ENCODE measurements at places on chromosomes 5 and 9.

- DNase-seq: no peak
Measured at GRCh38 chr9:107620236-107620635, 130.7 kb upstream of the KLF4 start.

DNA sequence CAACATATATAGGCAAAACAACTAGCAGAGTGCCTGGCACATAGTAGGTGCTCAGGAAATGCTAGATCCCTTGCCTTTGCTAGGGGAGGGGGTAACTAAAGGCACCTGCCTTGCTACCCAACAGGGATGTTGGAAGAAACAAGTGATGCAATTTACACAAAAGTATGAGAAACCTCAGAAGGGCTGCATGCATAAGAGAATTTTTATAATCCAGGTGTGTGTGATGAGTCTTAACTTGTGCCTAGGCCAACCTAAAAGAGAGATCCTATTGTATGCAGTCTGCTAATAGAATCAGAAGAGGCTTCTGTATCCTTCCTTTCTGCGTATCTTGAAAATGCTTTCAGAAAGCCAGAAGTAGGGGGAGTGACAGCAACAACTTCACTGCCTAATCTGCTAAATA lies 135.9 kb downstream of the SLIT3 start:
- DNase-seq: no peak

DNA sequence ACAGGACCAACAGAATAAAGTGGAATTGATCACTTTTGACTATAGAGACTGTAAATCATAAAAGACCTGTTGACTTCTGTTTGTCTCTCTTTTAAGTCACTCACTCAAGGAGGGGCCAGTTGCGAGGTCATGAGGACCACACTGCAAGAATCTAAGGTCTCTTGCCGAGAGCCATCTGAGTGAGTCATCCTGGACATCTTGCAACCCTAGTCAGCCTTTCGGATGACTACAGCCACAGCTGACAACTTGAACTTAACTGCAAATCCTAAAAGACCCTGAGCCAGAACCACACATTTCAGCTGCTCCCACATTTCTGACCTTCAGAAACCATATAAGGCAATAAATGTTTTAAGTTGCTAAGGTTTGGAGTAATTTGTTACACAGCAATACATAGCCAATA lies 129.7 kb upstream of the RAD23B start:
- no peak for DNase-seq

GRCh38 chr5:77337686-77338085 lies 127.2 kb downstream of the PDE8B start:
- no peak for DNase-seq

DNA sequence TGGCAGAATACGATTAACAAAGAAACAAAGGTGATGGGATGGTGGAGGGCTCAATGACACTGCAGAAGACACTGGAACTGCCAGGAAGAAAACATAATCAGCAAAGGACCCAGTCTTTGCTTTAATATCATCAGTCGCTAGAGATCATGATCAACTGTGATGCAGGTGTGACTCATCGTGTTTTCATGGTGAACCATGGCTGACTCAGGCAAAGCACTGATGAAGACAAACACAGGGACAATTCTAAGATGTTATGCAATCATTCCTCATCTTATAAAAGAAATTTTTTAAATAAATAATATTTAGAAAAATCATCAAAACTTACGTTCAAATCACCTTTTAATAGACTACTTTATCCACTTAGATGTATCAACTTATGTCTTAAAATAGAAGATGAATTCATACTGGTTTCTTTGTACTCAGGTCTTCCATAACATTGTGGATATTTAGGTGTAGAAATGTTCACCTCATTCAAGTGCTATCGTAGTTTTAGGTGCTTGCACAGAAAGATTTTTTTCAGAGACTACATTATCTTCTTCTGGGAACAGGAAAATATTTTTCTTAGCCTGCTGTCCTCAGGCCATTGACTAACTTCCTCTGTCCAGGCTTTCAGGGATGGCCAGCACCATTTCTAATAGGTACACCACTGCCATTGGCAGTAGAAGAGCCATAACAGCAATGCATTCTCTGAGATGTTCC lies 673.4 kb upstream of the MEF2C start:
- no peak for DNase-seq

GRCh38 chr5:173642895-173643481 lies 26.5 kb upstream of the BOD1 start:
- no peak for DNase-seq

- DNase-seq: no peak
Measured at GRCh38 chr9:17863924-17864323, 285.1 kb downstream of the SH3GL2 start.

- no peak for DNase-seq
Measured at GRCh38 chr9:127588740-127589506, 23.2 kb upstream of the STXBP1 start.

DNA sequence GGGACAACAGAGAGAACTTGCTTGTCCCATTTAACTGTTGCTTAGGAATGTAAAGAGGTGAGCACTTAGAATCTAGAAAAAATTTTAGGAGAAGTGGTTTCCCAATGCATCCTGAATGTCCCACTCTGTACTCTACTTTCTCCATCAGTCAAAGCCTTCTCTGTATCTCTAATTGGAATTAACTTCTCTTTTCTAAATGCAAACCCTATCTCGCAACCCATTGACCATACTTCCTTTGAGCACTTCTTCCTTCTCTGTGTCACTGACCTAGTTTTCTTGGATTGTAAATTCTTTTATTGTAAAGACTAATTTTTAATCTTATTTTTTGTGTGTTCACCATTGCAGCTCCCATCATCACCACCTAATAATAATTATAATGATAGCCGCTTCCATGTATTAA lies 33.3 kb downstream of the ADRB2 start:
- no peak for DNase-seq

GRCh38 chr5:126965061-126965475 lies 65.3 kb downstream of the MARCHF3 start:
- DNase-seq: no peak

GRCh38 chr9:105046907-105047741 lies 119.2 kb upstream of the ABCA1 start:
- no peak for DNase-seq

DNA sequence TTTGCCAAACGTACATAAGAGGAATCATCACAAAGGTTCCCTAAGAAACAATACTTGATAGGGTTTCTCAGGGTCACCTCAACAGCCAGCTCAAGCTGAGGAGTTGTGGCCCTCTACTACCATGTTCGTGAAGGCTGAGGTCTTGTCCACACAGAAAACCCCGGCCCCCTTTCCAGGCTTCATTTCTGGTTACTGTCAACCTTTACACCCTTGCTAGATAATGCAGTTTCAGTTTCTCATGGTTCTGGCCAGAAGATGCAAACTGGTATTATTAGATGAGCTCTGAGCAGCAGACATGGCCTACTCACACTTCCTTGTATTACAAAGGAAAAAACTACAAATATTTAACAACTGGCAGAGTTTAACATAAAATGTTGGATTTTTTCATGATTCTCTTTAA lies 22.8 kb upstream of the KCNN2 start:
- no peak for DNase-seq

DNA sequence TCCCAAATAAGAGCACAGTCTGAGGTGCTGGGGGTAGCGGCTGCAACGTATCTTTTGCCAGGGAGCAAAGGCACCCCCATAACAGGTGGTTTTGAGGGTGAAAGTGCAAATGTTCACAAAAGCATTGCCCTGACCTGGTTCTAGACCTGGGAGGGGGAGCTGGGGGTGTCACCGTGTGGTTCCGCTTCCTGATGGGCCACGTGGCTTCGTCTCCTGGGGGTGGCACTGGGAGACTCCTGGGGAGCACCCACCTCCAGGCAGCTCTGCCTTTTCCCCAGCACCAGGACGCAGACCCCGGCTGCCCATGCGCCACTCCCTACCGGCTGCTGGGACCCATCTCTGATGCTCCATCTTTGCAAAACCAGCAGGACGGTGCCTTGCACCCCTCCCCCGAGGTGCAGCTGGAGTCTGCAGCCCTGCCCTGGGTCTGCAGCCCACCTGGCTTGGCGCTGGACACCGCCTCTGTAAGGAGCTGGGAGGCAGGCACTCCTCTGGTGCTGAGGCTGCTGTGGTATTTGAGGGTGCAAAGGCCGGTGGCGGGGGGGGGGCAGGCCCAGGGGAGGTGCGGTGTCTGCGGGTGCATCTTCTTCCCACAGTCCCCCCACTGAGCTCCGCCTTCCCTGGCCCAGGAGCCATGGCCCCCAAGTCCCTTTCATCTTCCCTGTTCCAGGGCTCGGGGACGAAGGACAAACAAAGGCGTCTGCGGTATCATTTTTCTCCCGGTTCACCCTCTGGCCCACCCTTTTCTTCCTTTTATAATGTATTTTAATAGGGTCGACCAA lies 29.8 kb upstream of the RXRA start:
- no peak for DNase-seq

DNA sequence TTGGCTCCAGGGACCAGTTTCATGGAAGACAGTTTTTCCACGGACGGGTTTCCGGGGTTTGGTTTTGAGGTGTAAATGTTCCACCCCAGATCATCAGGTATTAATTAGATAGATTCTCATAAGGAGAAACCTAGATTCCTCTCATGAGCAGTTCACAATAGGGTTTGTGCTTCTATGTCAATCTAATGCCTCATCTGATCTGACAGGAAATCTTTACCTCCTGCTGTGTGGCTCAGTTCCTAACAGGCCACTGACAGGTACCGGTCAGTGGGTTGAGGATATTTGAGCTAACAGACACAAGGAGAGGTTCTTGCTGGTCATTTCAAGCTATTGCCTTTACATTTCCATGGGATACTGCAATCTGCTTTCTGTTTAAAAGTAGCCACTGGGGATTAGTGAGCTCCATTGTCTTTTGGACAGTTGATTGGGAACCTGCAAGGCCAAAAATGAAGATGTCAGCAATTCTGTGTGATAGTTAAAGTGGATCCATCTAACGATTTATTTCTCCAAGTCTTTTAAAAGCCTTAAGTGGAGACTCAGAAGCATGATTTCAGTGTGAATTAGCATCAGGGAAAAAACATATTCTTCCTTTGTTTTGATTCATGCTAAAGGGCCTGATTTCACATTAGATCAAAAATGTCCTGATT lies 38.6 kb downstream of the MRPS30 start:
- DNase-seq: no peak

GRCh38 chr9:27581826-27582225 lies 8.5 kb upstream of the C9orf72 start:
- DNase-seq: no peak

DNA sequence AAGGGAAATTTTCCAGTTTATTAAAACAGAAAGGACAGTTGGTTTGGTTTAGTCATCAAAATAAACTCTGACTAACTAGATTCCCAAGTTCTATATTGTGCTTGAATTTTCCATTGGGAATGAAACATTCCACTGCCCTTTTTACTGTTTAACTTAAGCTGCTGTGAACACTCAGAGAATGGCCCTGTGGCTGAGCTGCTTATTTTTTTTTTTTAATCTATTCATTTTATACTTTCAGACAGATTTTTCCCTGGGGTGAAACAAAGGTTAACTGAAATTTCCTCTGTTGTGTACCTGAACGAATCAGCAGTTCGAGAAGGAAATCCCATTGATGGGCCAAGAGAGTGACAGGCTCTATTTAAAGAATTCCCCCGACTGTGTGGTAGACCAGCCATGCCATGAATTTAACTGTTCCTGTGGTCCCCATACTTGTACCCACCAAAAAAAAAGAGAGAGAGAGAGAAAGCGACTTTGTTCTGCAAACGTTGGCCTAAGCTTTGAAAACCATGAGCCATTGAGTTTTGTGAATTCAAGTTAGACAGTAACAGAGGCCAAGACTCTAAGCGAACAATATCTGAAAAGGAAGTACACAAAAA lies 138.7 kb upstream of the GRHPR start:
- DNase-seq: no peak

DNA sequence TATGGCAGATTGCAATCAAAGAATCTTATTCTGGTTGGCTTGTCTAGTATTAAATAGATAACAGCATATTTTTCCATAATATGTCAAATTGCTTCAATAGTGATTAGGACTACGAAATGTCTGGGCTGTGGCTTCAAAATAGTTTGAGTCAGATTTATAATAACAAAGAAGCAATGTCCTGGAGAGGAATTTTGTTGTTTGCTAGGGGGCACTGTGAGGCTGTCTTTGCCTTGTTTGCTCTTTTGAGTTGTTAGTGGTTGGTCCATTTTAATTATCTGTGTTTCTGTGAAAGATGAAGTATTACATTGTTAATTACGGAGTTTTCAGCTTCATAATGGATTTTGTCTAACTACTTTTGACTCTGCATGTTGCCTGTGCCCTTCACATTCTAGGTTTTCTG lies 713.6 kb downstream of the TLE4 start:
- no peak for DNase-seq

- no peak for DNase-seq
Measured at GRCh38 chr5:67085616-67086015, 111.0 kb downstream of the CD180 start.

GRCh38 chr9:74379718-74380117 lies 117.4 kb upstream of the RORB start:
- no peak for DNase-seq

GRCh38 chr5:115894342-115894741 lies 52.6 kb downstream of the AP3S1 start:
- no peak for DNase-seq

DNA sequence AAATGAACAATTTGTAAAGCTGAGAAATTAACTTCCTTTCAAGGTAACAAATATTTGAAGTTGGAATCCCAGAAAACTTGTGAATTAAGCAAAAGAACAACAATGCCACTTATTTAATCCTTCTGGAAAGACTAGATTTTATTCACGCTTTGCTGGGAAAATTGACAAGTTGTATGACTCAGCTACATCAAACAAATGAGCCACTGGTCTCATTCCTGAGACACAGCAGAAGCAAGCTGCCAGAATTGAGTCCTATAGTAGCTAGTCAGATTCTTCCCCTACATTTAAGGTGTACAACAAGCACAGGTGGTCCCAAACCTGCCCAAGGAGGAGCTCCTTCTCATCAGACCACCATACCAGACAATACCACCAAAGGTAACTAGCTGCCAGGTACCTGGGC lies 280.7 kb downstream of the SPOCK1 start:
- DNase-seq: peak; percentile 36

DNA sequence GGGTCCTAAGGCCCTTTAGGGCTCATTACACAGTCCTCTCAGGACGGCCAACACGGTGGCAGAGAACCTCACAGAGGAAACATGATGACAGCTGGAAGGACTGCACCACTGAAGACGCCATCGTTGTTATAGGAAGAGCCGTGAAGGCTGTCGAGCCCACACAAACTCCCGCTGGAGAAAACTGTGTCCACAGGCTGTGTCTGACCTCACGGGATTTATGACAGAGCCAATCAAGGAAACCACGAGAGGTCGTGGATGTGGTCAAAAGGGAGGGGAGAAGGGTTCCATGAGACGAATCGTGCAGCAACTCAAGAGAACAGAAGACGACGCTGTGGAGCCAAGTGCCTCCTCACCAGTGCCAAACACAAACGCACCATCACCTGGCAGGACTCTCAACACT lies 12.2 kb downstream of the QSOX2 start:
- DNase-seq: no peak

DNA sequence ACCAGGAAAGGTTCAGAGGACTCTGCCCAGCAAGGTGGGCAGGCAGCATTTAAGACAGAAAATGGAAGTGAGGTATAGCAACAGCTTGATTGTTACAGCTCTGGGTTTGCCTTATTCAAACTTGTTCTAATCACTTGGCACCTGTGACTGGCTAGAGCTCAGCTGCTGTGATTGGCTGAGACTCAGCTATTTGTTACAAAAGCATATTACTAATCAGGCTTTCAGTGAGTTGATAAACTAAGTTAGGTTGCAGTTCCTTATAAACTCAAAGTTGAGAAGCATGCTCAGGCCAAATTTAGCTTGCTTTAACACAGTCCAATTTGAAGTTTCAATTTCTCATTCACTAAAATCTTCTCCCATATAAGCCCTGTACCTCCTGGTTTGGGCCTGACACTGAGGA lies 56.3 kb downstream of the GDA start:
- DNase-seq: no peak

- DNase-seq: no peak
Measured at GRCh38 chr9:7369384-7369821, 430.2 kb downstream of the DMAC1 start.

GRCh38 chr9:135079018-135079417 lies 8.4 kb upstream of the OLFM1 start:
- no peak for DNase-seq
